ENCODE measurements at places on chromosomes 2 and 18.

GRCh38 chr2:151056870-151057269 lies 204.8 kb downstream of the RBM43 start:
- DNase-seq, result no peak

GRCh38 chr2:14756122-14756541 lies 123.6 kb downstream of the LRATD1 start:
- DNase-seq, result no peak

DNA sequence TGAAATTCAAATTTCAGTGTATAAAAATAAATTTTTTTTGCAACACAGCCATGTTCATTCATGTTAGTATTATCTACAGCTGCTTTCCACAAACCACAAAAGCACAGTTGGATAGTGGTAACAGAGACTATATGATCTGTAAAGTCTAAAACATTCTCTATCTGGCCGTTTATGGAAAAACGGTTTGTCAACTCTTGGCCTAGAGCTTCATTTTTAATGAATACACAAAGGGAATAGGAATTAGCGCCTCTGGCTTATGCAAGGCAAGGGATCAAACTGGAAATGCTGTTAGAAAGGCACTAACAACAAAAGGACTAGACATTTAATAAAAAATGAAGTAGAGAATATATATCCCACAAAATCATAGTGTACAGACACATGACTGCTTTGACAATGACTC lies 211.9 kb downstream of the EXOC6B start:
- DNase-seq, result no peak

DNA sequence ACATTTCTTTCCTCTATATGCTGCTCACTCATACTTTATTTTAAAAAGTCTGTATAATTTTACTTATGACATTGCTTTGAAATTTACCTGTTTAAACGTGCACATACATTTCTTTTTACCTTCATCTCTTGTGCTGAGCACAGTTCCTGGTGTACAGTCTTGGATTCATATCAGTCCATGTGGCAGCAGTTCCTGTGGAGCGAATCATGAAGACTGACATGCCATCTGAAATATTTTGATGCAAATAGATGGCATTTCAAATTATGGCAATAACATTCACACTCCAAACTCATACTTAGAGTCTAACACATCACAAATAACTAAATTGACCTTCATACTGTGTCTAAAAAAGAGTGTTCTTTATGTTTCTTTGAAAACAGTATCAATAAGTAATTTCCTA lies 90.3 kb upstream of the CDH2 start:
- DNase-seq, result no peak

DNA sequence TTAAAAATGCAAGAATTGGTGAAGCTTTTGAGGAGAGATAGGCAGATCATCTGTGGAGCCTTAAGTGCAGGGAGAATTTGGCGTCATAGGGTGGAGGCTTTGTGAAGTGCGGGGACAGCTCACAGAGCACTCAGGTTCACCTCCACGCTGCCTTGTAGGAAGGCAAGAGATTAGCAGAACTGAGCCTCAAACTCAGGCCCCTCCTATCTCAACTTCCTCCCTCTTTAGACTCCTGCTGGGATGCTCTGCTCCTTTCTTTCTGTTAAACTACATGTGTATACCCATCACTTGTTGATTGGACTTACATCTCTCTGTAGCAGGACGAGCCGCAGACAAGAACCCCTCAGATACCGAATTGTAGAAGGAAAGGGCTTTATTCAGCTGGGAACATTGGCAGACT lies 422.2 kb downstream of the SETBP1 start:
- no peak for DNase-seq

GRCh38 chr2:174761837-174762236 lies 2.4 kb downstream of the CHRNA1 start:
- no peak for DNase-seq

DNA sequence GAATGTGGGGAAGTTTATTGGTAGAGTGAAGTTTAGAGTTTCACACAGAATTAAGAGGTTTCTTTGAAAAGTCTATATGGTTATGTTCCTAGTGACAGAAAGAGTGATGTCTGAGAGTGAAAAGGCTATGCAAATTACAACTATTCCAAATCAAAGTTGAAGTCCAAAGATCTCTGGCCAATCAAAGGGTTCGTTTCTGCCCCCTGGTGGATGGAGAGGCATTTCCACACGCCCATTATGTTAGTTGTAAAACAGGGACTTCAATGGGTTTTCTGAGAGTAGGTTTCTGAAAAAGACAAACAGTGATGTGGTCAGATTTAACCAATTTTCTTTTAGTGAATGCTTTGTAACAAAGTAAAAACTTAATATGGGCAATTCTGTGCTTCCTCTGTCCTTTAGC lies 441.5 kb upstream of the POU3F3 start:
- no peak for DNase-seq

DNA sequence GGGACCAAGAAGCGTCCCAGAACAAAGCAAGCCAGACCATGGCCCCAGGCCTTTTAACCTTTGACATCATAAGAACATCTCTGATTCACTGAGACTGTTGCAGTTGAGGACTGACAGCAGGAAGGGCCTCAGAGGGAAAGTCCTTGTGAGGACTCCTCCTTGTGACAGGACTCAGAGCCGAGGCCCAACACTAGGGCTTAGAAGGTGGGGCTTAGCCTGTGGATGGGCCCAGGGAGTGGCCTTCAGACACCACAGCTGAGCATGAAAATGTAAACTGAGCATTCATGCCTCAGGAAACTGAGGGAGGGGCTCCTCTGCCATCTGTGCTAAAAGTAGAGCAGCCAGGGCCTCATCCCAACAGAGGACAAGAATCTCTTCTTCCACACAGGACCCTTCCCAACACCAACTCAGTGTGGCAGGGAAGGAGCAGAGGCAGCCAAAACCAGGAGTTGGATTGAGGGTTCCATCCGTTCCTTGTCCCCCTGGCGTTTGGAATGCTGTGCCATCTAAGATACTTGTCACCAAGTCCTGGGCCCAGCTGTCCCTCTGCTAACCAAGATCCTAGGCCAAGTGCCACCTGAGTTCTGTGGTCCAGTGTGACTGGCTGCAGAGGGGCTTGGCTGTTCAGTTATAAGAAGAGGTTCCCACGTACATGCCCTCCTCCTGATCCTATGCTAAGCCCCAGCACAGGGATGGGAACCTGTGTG lies 37.5 kb upstream of the CAB39 start:
- DNase-seq, result no peak

- DNase-seq, result no peak
Measured at GRCh38 chr2:16155366-16155765, 215.0 kb downstream of the MYCN start.

Measured in tibial nerve (tissue), 4 donors.